Stimulated activated CD8-positive, alpha-beta memory T cell treated with anti-CD3 and anti-CD28 coated beads, Interleukin-15, amount 100 ng/mL, for 48 hours (primary cell): ENCODE measurements at places on chromosomes 11 and 22.
A peak's percentile ranks its signal among the peaks of the same experiment; 100 is the strongest.

GRCh38 chr11:107706531-107706930 is 5.3 kb downstream of the SLN start:
- no peak for DNase-seq

- no peak for DNase-seq
Measured at GRCh38 chr11:3860375-3860774, 4.9 kb downstream of the STIM1 start.

GRCh38 chr11:120020486-120020885 is 117.4 kb downstream of the TRIM29 start:
- DNase-seq, result no peak

DNA sequence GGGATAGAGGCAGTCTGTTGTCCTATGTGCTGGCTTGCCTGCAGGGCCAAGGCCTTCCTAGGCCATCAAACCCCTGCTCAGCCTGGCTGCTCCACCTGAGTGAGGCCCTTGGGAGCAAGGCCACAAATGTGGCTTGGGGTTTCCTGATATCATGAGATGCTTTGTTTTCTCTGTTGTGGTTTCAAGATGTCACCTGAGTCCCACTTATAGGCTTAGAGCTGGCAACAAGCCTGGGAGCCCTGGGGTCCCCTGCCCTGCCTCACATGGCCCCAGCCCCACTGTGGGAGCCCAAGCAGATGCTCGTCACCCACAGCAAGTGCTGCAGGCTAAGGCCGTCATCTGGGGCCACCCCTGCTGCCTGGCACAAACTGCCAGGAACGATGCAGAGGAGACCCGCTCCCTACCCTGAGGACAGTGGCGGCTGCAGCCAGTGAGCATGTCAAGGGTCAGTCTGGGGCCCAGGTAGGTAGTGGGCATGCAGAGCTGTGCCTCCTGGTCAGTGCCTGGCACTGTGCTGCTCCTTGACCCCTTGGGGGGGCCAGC is 75.4 kb upstream of the KCNQ1OT1 start:
- no peak for DNase-seq

DNA sequence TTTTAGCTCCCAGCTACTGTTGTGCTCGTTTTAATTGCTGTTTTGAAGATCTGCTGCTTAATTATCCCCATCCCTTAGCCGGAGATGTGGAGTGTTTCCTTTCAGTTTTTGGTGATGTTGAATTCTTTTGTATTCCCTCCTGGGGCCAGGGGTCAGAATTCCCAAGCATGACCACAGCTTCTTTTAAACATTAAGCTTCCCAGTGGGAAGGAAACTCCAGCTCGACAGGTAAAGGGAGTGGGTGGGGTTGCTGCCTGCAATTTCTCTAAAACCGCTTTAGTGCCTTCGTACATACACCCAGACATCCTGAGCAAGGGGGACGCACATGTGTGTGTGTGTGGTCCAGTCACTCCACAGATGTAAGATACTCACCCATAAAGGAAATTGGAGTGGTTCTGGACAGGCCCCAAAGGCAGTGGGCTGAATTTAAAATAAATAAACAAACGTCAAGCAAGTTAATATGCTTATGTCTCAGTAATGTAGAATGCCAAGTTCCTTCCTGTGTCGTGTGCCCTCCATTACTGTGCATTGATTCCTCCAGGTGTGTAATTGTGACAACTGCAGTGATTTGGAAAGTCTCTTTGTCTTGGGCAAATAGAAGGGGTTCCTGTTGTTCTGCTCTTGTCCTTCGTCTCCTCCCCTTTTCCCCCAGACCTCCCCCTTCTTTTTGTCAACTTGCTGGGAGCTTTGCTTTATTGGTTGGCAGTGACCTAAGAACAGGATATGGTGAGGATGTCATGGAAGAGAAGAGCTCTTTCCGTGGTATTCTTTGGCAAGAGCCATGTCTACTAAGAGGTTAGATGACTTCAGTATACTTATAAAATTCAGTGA is 19.2 kb upstream of the ADSL start:
- DNase-seq, result no peak

GRCh38 chr11:71453918-71454304 is 908 bp downstream of the NADSYN1 start:
- no peak for DNase-seq

DNA sequence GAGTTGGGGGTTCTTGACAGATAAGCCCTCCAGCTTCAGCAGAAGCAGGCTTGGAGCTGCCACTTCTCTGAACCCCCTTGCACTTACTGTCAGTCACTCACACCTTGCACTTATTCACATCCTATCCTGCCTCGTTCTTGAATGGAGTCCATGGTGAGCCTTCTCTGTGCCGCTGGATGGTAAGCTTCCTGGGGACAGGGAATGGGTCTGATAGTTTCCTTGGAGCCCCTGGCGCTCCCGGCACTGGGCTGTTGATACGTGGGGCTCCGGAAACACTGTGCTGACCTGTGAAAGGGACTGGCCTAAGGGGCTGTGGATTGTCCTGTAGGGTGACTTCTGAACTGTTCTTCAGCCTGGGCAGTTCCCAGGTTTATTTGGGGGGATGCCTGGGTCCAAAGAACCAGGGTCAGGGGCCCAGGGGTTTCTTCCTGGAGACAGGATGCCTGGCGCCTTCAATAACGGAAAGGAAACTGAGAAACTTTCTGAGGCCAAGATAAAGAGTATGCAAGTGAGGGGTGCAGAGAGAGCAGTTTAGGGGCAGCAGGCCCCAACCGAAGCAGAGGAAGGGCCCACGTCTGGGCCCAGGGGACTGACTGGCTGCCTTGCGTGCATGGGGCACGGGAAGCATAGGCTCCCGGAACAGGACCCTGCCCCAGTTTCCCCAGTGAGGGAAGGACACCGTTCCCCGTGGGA is 709 bp upstream of the ST3GAL4 start:
- no peak for DNase-seq

DNA sequence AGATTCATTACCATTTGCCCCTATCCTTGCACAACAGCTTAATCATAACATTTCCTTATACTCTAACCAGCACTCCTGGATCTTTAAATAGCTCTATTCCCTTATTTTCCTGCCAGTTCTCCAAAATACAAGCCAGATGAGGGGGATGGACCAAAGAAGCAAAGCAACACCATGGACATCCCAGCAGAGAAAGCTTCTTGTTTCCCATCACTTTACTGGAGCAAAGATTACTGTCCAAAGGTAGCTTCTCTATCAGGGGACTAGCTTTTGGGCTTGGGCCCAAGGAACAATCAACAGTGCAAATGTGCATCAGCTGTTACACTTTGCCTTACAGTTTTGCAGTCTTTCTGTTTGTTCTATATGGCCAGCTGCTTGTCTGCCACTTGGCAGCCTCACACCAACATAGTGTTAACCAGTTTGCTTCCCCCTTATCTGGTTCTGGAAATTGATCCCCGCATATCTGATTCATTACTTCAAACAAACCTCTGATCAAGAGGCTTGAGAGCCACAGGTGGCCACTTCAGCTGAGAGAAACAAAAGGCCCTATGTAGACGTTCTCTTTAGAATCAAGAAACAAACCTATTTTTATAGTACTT is 814.3 kb downstream of the METTL15 start:
- no peak for DNase-seq

DNA sequence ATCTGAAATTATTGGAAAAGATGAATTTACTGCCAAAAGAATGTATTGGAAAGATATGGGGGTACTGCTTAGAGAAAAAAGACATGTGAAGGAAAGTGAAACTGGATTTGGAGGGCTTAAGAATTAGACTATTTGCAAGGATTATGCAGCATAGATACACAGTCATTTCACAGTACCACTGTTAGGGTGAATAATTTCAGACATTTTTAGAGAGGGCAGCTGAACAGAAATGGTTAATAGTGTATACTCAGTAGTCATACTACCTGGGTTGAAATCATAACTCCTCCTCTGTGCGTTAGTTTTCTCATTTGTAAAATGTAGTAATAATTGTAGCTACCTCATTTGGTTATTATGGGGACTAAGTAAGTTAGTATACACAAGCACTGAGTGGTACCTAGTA is 33.0 kb downstream of the GAS2 start:
- DNase-seq, result no peak

DNA sequence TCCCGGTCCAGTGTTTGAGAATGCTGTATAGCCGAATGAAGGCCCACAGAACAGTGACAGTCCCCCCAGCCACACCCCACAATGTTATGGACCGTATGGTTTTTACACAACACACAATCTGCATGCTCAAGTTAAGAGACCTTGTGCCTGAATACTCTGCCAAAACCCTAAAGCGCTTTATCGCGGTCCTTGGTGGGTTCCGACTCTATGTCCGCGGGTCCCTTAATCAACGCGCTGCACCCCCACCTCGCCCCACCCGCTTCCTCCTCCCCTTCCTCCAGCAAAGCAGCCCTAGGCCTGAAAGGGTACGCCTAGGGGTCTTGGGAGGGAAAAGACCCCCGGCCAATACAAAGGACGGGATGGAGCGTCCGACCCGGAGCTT is 442 bp downstream of the COPB1 start:
- DNase-seq, result peak; percentile 12

DNA sequence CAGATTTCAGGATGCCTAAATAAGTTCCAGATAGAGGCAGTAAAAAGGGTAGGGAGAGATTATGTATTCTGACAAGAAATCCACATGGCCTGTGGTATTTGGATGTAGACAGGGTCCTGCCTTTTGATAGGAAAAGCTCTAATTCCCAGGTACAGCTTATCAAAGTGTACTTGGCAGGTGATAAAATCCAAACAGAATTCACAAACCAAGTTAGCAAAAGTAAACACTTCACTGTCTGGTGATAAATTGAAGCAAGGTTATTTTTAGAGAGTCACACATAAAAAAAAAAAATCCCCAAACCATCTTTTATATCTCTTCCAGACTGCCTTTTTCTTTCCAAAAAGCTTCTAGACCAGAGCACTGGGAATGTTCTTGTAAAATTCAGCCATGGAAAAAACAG is 5.7 kb downstream of the CBLIF start:
- DNase-seq, result no peak

- no peak for DNase-seq
Measured at GRCh38 chr11:129788278-129788677, 27.4 kb upstream of the TMEM45B start.

DNA sequence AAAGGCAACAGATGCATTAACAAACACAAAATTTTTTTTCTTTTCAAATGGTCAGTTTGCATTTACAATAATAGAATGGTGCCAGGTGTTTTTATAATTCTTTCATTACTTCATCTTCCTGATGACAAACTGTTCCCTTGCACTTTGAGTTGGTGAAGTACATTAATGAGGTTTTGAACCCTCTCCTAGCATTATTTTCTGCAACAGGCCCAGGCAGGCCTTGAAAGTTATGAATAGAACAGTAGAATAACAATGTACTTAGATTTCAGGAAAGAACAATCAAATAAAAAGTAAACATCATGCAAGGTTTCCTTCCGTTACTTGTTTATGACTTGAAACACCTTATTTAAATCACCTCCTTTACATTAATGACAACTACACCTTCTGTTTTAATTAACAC is 9.6 kb downstream of the BTG4 start:
- no peak for DNase-seq

GRCh38 chr11:313787-314553 is at the start of gene IFITM1:
Gene IFITM1 (plus strand): TSS chr11:314040. CDS start chr11:314171, 131 bp downstream.
- DNase-seq, result no peak

GRCh38 chr22:29377979-29378378 is 10.4 kb downstream of the AP1B1 start:
- DNase-seq, result no peak

DNA sequence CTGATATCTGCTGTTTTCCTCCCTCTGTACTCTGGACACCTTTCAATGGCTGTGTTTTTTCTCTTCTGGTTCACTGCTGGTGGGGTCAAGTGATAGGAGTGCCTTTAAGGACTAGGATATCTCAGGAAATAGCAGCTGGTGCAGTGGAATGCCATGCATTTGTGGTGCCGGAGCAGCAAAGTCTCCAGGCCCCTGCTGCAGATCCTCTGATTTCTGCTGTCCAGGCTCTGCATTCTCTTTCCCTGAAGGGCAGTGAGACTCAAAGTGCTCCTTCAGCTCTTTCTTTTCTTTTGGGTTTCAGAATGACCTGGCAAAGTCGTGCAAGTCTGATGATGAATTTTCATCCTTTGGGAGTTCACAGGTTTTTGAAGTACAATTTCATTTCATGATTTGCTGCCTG is 774.3 kb downstream of the FAM181B start:
- no peak for DNase-seq

DNA sequence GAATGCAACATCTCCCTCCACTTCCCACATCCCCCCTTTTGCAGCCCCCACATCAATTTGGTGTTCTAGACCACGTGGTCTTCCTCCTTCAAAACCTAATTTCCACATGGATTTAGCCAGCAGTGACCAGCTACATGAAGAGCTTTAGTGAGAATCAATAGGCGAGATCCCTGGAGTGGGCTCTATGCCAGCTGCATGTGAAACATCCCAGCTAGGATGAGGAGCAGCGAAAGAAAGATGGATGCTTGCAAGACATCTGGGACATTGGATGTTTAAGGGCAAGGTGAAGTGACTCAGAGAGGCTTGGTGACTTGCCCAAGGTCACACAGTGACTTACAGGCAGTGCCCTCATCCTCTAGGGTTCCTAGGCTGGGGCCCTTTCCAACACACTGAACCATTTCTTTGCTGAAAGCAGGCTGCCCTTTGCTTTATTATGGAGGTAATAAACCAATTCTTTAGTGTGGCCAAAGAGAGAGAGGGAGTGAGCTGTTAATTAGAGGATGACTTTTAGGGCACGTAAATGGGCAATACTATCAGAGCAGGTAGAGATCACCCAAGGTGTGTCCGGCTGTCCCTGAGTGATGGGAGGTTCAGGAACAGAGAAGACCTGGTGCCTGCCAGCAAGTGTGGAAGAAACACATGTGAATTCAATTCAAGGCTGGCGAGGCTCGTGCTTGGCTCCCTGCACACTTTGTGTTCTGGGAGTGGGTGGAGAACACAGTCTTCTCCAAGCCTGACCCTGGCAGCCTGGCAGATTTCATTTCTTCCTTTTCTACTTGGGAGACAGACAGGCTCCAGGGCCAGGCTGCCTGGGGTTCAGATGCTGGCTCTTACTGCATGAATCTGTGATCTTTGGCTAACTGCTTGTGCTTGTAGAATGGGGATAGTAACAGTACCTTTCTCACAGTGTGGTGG is 24.0 kb downstream of the TSPAN18 start:
- no peak for DNase-seq

- DNase-seq, result no peak
Measured at GRCh38 chr11:9688716-9689511, 25.0 kb downstream of the SWAP70 start.
